Esophagus squamous epithelium (tissue), 5 donors: ENCODE measurements at places on chromosomes 7 and 10.

- H3K4me3 ChIP-seq = no peak overlapping the region
- no peaks in the 10 kb centered on the region for H3K27me3 ChIP-seq
- no peaks in the 10 kb centered on the region for H3K4me1 ChIP-seq
- no peak for DNase-seq
- no peak overlapping the region for H3K27ac ChIP-seq
Measured at GRCh38 chr7:49714182-49714581, 59.3 kb upstream of the VWC2 start.

DNA sequence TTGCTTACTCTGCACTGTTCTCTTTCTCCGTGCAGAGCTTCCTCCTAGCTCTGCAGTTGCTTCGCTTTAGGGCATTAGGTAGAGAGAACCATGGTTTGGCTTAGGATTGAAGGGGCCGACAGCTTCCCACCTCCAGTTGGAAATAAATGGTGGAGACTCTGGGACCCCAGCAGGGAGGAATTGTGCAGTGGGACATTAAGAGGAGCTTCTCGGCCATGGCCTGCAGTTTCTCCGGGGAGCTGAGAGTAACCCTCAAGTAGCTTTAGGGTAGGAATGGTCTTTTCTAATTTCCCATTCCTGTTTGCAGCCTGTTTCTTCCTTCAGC, 1.2 kb downstream of the SUFU start:
- no peak for DNase-seq
- peak overlapping the region; percentile 96 for H3K4me3 ChIP-seq
- H3K36me3 ChIP-seq = no peaks in the 10 kb centered on the region
- H3K4me1 ChIP-seq = peaks cover 21% of the 10 kb centered on the region

DNA sequence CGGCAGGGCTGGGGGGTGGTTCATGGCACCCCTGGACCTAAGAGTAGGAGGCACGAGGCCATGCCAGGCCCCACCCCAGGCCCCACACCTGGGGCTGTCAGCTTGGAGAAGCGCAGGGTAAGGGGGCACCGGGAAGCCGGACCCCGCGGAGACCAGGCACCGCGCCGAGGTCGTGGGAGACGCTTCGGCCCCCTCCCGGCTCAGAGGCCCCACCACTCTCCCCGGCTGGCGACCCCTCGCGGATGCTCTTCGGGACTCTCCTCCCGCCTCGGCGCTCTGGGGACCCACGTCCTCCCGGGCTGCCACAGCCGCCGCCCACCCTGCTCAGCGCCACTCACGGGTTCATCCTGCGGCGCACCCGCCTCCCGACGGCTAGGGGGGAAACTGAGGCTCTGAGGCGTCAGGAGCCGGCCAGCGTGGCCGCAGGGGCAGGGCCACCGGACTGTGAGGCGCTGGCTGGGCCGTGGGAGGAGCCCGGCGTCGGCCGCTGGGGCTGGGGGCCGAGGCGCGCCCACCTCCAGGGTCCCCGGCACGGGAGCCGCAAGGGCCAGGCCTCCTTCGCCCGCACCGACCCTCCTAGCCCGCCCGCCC, 25.9 kb downstream of the PDGFA start:
- H3K4me1 ChIP-seq = peaks cover 3% of the 10 kb centered on the region
- H3K4me3 ChIP-seq = no peak overlapping the region
- no peak for DNase-seq
- H3K27ac ChIP-seq = no peak overlapping the region
- H3K27me3 ChIP-seq = no peaks in the 10 kb centered on the region
- no peaks in the 10 kb centered on the region for H3K36me3 ChIP-seq

GRCh38 chr7:74479961-74480829, 26.5 kb downstream of the GTF2IRD1 start:
- peaks cover 96% of the 10 kb centered on the region for H3K4me1 ChIP-seq
- no peak for DNase-seq
- peak overlapping the region; percentile 41 for H3K4me3 ChIP-seq
- H3K27ac ChIP-seq = peak overlapping the region; percentile 92

DNA sequence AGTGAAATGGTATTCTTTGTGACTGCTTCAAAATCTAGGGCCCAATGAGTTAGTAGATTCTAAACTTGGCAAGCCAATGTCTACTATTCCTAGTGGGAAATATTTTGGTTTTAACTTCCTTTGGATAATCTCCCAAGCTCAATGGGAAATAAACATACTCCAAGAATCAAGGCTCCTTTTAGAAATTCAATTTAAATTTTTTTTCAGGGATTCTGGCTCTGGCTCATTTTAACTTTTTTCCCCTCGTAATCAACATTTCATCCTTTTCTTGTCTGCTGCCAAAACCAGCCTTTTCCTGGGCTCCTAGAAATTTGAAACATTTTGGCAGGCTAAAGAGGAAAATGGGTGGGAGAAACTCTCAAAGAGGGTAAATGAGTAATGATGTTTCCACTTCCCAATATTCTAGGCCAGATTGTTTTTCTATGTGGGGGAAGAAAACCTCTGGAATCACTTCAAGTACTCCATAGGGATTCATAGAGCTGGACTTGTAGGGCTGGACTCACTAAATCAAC, 85.6 kb upstream of the AGR3 start:
- no peaks in the 10 kb centered on the region for H3K36me3 ChIP-seq
- H3K27me3 ChIP-seq = no peaks in the 10 kb centered on the region
- H3K27ac ChIP-seq = no peak overlapping the region
- H3K4me3 ChIP-seq = no peak overlapping the region

- no peaks in the 10 kb centered on the region for H3K27me3 ChIP-seq
- DNase-seq = no peak
- H3K4me1 ChIP-seq = peaks cover 2% of the 10 kb centered on the region
- H3K4me3 ChIP-seq = no peak overlapping the region
- no peaks in the 10 kb centered on the region for H3K36me3 ChIP-seq
- H3K27ac ChIP-seq = no peak overlapping the region
Measured at GRCh38 chr7:29276199-29276598, 81.6 kb downstream of the CHN2 start.

DNA sequence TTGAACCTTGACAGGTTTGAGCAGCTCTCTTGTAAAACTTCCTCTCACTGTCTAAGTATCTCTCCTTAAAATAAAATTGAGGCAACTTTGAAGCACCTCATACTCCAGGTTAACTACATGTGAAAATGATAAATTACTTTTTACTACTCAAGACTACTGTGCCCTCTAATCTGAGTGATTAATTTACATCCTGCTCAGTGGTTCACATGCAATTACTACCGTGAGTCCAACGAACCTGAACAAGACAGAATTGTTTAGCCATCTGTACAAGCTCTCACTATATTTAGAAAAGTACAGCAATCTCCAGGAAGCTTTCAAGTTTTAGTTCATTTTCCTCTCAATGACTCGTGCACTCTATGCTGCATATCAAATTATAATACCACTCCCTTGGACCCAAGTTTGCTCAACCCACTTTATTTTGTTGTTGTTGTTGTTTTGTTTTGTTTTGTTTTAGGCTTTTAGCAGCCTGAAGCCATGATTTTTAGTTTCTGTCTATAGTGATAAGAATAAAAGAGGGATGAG, 21.2 kb downstream of the PDE1C start:
- no peak overlapping the region for H3K27ac ChIP-seq
- no peak overlapping the region for H3K4me3 ChIP-seq
- H3K27me3 ChIP-seq = no peaks in the 10 kb centered on the region
- no peak for DNase-seq

DNA sequence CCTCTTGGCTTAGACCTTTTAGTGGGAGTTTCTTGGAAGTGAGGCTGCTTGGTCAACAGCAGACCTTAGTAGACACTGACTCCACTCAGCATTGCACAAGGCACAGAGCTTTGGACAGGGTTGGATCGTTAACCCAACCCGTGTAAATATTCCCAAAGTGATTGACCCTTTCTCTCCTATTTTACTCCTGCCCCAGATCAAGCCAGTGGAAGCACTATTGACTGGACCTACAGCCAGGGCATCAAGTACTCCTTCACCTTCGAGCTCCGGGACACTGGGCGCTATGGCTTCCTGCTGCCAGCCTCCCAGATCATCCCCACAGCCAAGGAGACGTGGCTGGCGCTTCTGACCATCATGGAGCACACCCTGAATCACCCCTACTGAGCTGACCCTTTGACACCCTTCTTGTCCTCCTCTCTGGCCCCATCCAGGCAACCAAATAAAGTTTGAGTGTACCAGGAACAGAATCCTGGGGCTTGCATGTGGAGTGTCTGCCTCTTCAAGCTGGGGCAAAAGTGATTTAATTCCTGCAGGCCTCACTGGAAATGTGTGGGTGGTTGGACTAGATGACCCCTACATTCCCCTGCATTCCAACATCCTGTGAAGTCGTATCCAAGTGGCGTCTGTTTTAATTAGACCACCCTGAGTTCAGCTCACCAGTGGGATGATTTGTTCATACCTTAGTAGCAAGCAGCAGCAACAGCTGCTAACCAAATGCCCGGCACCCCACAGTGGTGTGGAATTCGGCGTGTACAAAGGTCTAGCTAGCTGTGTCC, 7.5 kb downstream of the CPA1 start:
- H3K36me3 ChIP-seq = no peaks in the 10 kb centered on the region
- H3K4me1 ChIP-seq = no peaks in the 10 kb centered on the region
- no peaks in the 10 kb centered on the region for H3K27me3 ChIP-seq
- no peak overlapping the region for H3K4me3 ChIP-seq

DNA sequence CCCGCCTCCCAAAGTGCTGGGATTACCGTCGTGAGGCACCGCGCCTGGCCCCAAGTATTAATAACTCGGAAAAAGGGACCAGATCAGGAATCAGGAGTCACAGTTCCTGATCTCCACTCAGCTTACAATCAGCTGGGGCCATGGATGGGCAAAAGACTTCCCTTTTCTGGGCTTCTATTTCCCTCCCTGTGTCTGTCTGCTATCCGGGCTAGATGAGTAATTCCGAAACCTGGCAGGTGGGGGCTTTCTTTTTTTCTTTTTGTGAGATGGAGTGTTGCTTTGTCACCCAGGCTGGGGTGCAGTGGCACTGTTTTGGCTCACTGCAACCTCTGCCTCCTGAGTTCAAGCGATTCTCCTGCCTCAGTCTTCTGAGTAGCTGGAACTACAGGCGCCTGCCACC, 11.6 kb downstream of the RPS24 start:
- no peak overlapping the region for H3K4me3 ChIP-seq
- peaks cover 40% of the 10 kb centered on the region for H3K36me3 ChIP-seq
- peaks cover 8% of the 10 kb centered on the region for H3K4me1 ChIP-seq
- no peak for DNase-seq
- H3K27me3 ChIP-seq = no peaks in the 10 kb centered on the region

DNA sequence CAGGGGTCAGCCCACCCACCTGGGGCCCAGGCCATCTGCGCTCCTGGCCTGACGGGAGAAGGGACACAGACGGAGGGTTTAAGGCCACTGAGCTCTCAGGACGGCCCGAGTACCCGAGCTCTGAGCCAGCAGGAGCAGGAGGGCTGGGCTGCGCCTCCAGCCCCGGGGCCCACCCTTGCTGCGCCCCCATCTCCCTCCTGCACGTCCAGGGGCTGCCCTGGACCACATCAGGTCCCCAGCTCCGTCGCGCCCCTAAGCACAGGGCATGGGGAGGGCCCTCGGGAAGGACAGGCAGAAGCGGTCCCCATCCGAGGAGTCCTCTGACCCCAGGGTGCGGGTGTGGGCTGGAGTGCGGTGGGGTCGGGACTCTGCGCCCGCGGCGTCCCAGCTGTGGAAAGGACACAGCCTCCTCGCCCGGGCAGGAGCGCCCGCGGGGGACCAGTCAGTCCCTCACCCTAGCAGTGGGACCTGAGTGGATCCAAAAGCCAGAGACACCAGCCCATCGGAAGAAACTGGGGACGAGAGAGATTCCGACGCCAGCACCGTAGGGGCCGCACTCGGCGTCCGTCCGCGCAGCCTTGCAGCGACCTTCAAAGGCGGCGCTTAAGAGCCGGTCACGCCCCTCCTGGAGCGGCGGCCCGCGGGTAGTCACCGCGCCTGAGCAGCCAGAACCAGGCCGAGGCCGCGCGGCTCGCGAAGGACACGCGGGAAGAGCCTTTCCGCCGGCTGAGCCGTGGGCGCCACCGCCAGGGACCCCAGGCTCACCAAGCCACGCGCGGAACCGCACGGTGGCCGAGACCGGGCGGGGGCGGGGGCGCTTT, 15.9 kb downstream of the CAMK2B start:
- no peaks in the 10 kb centered on the region for H3K36me3 ChIP-seq
- DNase-seq = no peak
- H3K27ac ChIP-seq = no peak overlapping the region
- H3K27me3 ChIP-seq = peaks cover 4% of the 10 kb centered on the region

DNA sequence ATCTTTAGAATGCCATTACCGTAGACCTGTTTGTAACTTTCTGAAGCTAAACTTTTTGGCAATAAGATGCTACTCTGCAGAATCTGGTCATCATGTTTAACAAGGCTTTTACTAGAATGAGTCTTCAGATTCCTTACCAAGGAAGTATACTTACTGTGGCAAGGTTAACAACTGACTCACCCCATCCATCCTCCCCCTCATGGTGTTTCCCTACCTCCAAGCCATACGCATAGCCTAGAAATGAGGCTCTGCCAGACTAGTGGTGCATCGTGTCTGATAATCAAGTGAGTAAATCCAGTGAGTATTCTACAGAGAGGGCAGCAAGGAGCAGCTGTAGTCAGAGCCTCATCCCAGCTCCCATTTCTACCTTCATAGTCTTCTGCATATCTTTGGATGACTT, 223.6 kb downstream of the IPMK start:
- DNase-seq = no peak
- no peak overlapping the region for H3K27ac ChIP-seq
- no peaks in the 10 kb centered on the region for H3K36me3 ChIP-seq
- no peak overlapping the region for H3K4me3 ChIP-seq
- no peaks in the 10 kb centered on the region for H3K27me3 ChIP-seq

DNA sequence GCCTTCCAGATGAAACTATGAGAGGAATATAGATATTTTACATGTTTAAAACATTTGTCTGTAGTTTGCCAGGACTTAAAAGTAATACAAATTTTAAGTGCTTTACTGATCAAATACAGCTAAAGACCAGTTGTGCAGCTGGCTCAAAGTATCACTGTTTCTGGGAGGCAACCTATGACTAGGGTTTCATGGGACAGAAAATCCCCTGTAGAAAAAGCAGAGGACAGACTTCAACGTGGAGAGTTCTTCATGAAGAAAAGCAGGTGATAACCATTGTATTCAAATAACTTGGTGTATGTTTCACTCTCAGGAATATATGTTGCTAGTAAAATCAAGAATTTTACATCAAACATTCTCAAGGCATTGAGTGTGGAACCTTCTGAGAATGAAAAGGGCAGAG, 40.9 kb downstream of the PTER start:
- no peaks in the 10 kb centered on the region for H3K4me1 ChIP-seq
- no peak for DNase-seq
- no peaks in the 10 kb centered on the region for H3K27me3 ChIP-seq
- H3K4me3 ChIP-seq = no peak overlapping the region
- H3K36me3 ChIP-seq = no peaks in the 10 kb centered on the region

GRCh38 chr7:90180649-90181048, 26.4 kb downstream of the STEAP1 start:
- no peak for DNase-seq
- H3K4me1 ChIP-seq = peaks cover 39% of the 10 kb centered on the region
- H3K36me3 ChIP-seq = no peaks in the 10 kb centered on the region
- peak overlapping the region; percentile 80 for H3K27ac ChIP-seq
- no peak overlapping the region for H3K4me3 ChIP-seq

DNA sequence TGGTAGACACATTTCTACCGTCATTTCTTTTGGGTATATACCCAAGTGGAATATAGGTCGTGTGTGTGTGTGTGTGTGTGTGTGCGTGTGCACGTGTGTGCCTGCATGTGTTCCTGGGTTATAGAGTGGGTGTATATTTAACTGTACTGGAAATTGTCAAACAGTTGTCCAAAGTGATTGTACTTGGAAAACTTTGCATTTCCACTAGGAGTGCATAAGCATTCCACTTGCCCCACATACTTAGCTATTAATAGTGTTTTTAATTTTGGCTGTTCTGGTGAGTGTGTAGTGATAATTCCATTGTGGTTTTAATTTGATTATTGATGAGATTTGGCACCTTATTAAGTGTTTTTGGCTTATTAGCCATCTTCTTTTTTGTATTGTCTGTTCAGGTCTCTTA, 25.9 kb downstream of the TRUB1 start:
- DNase-seq = no peak
- no peaks in the 10 kb centered on the region for H3K27me3 ChIP-seq
- H3K4me3 ChIP-seq = no peak overlapping the region
- H3K36me3 ChIP-seq = peaks cover 47% of the 10 kb centered on the region
